ENCODE measurements at places on chromosomes 5 and 9.

GRCh38 chr5:132689513-132689912, 15.7 kb downstream of the IL4 start:
- DNase-seq, result no peak

DNA sequence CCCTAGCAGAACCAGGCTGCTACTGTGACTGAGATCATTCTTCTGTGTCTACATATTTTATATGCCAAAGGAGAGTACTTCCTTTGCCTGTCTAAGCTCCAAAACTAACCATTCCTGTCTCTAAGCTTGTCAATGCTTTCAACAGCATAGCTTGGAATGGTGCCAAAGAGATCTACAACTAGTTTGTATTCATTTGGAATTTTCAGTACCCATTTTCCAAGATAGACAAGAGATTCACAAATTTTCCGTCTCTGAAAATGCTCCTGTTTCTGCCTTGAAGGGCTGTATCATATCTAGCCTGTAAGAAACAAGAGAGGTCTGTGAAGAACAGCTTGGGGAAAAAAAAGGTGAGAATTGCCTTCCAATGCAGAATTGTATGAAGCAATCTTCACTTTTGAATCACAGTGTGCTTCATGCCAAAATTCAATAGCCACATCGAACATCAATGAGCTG, 334.4 kb upstream of the ACTBL2 start:
- DNase-seq, result no peak

DNA sequence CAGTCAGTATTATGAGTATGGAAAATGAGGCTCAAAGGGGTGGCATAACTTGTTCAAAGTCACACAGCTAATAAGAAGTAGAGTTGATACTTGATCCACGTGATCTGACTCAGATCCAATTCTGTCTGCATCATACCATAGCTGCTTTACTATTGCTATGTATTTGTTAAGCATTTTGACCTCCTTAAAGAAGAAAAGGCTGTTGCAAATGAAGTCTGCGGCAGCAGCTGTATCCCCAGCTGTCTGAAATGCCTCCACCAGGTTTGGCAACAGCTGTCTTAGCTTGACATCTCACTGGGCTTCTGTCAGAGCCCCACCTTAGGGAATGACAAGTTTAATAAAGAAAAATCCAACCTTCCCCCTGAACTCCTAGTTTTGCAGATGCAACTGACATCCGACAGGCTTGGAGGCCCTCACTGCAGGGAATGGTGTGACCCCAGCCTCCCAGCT, 75.6 kb upstream of the SLC44A1 start:
- no peak for DNase-seq

DNA sequence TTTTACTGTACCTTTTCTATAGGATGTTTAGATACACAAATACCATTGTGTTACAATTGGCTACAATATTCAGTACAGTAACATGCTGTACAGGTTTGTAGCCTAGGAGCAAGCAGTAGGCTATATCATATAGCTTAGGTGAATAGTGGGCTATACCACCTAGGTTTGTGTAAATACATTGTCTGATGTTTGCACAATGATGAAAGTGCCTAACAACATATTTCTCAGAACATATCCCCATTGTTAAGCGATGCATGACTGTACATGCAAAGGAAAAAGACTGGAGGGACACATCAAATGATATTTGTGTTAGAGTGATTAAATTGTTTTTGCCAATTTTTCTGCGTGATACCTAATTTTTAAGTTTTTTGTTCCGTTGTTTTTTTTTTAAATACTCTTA, 5.3 kb downstream of the CHMP5 start:
- DNase-seq, result no peak

- DNase-seq, result no peak
Measured at GRCh38 chr5:9761706-9762105, 131.6 kb upstream of the TAS2R1 start.

- DNase-seq, result no peak
Measured at GRCh38 chr5:24141046-24141445, 503.7 kb downstream of the CDH10 start.

- DNase-seq, result no peak
Measured at GRCh38 chr5:31362529-31362900, 169.0 kb downstream of the CDH6 start.

Data from osteocyte (in vitro differentiated cells).